Uterus (tissue), 4 donors: ENCODE measurements at places on chromosomes 7 and 10. TPM values are rescaled to one million over a fixed set of nuclear protein-coding genes. Genes with fewer than 3 reads are reported as not detected.

Gene VWDE
- not detected for total RNA-seq

Gene GARIN1A
- not detected for total RNA-seq

Gene ZEB1
- 97.6 TPM for total RNA-seq

DNA sequence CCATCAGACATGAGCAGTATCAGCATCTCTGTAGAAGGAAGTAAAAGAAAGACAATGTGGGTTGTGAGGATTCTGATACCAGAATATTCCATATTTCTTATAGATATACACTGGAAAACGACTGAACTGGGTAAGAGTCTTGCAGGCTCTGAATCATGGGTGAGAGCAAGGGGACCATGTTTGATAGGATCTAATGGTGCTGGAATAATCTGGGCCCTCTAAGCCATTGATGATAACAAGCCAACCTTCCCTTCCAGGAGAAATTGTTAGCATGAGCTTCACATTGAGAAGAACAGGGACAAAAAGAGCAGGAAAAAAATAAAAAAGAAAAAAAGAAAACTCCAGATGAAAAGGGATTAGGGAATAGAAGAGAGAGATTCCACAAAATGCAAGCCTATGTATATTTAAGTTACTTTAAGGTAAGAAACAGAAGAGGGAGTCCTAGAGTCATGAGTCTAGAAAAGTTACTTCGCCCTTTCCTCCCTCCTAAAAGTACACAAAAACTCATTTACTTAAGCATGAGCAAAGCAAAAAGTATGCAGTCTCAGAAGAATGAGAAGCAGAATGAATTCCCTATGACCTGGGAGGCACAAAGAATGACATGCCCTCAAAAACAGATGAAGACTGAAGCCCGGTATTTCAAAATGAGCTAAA lies 181.9 kb downstream of the TMEM26 start:
- DNase-seq, result no peak

- DNase-seq, result no peak
Measured at GRCh38 chr10:35017608-35018007, 72.5 kb downstream of the CUL2 start.

DNA sequence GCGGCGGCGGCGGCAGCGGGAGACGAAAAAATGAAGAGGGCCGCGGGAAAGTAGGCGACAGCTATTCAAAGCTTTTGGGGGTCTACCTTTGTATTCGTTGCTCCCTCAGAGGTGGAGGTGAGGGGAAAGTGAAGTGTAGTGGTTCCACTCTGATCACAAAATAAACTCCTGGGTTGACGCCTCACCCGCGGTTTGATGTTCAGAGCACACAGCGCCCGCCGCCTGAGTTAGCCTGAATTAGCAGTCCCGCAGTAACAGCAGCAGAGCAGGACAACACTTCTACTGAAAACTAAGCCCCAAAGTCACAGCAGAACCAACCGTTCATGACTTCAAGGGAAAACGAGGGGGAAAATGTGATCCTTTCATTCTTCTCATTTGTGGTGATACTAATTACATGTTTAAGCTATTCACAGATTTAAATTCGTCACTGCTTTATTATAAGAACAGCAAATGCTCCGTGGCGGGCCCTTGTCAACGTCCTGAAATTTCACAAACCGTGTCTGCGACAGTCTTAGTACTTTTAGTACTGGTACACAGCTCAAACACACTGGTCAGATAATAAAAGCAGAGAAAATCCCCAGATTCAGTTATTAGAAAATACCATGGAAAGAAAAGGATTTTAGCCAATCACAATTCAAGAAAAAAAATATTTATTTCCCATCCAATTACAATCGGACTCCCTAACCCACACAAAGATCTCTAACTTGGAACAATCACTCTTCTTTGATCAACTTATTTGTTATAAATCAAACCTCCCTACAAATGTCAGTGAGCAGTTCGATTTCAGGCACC lies 563 bp upstream of the JMJD1C start:
- DNase-seq, result no peak

DNA sequence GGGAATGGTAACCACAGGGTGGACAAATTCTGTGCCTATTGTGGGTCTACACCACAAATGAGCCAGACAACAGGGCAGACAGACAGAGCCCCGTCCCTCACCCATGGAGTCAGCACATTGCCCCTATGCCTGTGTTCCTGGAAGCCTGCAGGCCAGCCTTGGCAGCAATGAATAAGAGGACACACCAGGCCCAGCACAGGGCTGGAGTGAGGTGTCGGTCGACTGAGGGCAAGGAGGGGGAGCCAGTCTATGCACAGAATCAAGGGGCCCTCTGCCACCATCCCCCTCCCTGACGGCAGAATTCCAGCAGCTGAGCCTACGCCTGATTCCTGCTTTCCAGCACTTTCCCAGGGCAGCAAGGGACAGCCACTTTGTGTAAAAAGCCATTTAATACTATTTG lies 98.2 kb downstream of the CALN1 start:
- no peak for DNase-seq

GRCh38 chr7:131733604-131734003 lies 177.2 kb upstream of the PODXL start:
- no peak for DNase-seq

DNA sequence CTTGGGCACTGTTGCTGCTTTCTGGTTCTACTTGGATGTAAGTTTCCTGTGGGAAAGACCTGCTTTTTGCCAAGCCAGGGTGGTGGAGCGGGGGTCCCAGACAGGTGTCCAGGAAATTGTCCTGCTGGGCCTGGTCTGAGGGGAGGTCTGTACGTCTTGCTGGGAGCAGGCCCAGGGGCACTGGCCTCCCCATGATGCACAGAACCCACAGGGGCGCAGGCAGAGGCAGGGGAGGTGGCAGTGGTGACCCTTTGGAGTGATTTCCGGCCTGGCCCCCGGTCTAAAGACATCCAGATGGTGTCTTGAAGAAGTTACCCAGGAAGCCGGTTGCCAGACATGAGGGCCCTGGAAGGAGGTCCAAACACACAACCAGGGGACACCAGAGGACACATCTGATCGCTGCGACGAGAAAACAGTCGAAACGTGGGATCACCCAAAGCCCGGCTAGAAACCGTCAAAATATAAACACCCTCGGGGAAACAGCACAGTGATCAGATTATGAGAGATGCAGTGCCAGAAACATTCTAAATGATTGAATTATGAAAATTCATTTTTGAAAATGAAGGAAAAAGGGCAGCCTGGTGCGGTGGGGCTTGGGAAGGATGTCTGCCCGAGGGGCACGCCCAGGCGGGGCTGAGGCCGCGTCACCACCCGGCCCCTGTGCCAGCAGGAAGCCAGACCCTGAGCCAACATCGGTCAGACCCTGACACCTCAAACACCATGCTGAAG lies 59.6 kb downstream of the TMEM270 start:
- DNase-seq, result no peak
